ENCODE measurements at places on chromosomes 3 and 15.

DNA sequence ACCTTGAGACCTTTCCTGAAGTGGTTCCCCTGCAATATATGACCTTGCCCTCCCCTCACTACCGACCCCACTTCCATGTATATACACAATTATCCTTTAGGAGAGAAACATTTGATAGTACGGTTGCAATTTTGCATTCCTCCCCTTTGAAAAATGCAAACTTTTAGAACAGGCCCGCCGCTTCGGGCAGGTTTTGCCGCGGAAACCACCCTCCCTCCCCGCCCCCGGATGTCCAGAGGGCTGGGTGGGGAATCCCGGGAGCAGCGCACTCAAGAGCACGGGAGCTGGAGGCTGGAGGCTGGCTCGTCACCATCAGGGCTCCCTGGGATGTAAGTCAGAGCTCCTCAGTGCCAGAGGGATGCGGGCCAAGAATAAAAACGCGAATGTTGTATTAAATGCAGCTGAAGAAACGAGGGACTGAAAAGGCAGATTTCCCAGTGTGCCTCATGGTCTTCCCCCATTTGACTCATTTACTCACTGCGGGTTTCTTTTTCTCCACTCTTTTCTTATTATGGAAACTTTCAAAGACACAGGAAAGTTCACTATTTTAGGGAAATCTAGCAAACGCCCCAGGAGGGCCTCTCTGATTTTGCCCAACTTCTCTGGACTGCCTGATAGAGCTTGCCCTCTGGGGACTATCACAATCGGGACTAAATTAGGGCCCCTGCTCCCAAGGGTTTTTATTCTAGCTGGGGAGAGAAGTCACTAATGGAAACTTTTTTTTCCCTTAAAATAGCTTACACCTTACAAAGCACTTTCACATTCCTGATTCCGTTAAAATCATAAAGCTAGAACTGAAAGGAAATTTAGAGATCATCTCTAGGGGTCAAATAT lies 2.9 kb upstream of the USP3 start:
- peak; percentile 56 for DNase-seq

DNA sequence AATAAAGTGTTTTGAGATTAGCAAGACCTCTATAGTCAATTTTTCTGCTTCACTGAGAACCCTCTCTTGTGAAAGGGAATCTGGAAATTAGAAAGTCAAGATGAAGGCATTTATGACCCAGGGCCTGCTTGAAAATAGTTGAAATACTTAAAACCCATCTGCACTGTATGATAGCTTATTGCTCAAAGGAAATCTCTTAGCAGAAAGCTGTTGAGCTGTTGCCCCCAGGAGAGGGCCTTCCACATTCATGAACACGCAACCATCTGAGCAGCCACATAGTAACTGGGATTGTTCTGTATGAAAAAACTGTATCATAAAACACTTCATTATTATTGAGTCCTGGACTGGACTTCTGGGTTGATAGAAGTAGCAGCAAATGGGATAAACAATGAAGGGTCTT lies 106.4 kb upstream of the PTX3 start:
- no peak for DNase-seq

GRCh38 chr15:32659340-32660155 lies 18.0 kb downstream of the SCG5 start:
- no peak for DNase-seq

- DNase-seq: no peak
These were observed 25.3 kb downstream of the ACSBG1 start for GRCh38 chr15:78208887-78209645.

GRCh38 chr15:29968099-29968894 lies 114.5 kb upstream of the GOLGA8J start:
- no peak for DNase-seq

DNA sequence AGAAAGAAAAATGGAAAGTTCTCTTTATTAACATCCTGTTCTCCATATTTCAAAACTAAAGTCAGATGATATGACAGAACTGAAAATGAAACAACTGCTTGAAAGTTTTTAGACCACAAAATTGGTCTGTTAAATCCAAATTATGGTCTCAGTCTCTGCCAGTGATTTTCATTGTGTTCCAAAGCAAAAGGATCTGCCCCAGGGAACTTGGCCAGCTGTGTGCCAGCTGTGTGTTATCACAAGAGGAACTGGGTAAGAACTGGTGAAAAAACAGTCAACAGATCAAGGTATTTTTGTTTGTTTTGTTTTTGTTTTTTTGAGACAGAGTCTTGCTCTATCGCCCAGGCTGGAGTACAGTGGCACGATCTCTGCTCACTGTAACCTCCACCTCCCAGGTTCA lies 323.3 kb downstream of the CTNNB1 start:
- DNase-seq: no peak

DNA sequence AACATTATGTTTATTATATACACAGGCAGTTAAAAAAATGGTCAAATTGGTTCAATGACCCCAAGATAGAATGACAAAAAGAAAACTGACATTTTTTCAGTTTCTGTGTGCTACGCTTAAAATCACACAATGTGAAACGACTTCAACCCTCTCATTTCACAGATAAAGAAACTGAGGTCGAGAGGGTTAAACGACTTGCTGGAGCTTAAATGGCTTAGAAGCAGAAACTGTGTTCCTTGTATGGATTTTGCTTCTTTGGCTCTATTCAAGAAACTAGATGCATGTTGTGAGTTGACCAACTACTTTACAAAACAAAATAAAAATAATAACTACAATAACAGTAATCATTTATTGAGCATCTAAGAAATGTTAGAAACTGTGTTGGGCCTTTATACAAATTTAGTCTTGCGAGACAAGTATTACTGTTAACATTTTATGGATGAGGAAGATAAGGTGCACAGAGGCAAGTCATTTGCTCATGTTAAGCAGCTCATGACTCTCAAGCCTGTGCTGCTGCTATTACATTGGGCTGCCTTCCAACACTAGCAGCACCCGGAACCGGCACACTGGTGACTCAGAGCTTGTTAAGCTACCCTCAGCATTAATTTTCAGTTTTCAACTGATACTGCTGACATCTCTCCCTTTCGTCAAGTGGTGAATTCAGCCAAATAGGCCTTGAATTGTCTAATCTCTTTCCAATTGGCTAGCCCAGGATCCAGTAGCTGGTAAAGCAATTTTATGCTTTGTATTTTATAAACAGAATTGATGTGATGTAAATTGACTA lies 487.6 kb downstream of the NAALADL2 start:
- DNase-seq: peak; percentile 36

DNA sequence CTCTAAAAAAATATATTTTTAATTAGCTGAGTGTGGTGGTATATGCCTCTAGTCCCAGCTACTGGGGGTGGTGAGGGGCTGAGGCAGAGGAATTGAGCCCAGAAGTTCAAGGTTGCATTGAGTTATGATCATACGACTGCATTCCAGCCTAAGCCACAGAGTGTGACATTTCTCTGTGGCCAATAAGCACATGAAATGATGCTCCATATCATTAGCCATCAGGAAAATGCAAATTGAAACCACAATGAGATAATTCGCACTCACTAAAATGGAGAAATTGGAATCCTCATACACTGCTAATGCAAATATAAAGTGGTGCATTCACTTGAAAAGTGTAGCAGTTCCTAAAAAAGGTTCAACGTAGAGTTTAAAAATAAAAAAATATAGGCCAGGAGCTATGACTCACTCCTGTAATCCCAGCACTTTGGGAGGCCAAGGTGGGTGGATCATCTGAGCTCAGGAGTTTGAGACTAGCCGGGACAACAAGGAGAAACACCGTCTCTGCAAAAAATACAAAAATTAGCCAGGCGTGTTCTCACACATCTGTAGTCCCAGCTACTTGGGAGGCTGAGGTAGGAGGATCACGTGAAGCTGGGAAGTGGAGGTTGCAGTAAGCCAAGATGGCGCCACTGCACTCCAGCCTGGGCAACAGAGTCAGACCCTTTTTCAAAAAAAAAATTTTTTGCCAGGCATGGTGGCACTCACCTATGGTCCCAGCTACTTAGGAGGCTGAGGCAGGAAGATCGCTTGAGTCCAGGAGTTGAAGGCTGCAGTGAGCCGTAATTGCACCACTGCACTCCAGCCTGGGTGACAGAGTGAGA lies 35.2 kb downstream of the IFT122 start:
- no peak for DNase-seq
